Activated CD4-positive, alpha-beta T cell treated with anti-CD3 and anti-CD28 coated beads for 36 hours (primary cell): ENCODE measurements at places on chromosomes 5 and 9.

DNA sequence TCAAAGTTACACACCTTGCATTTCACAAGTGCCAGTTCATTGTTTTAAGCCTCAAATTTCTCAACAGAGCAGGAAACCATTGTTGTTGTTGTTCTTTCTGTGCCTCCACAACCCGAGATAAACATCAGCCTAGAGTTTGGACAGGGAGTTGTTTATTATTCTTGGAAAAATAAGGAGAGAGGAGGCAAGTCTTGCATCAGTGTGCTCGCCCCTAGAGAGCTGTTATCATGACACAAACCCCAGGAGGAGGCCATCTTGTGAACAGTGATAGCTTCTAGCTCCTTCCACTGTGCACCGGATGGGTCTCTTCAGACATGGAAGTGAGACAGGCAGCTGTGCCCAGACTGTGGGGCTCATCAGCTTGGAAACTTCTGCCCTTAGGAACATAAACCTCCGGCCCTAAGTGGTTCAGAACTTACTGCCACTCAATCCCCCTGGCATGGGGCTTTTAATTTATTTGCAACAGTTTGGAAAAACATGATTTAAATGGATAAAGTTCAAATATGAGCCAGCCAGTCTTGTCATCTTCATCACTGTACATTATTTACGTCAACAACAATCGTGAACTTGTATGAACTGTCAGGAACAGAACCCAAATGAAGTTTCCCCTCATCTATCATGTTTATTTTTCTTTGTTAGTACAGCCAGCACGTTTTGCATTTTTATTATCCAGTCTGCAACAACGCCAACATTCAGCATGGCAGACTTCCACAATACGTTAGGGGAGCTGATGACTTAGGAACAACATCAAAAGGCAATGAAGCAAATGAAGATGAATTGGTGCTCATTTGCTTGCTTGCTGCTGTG, 181.7 kb upstream of the S1PR3 start:
- no peak for DNase-seq

DNA sequence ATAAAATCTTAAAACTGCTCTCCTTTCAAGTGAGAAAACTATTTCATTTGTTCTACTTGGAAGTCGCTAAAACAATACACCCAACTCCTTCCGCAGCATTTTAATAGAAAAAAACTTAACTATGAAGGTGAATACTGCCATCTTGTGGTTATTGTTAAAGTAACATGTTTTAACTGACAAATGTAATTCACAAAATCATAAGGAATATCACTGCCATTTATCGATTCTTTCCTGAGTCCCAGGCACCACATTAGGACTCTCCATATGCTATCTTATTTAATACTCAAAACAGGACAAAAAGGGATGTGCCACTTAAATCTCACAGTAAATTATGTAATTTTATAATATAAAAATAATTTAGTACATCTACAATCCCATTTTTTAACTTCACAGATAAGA, 130.5 kb upstream of the ITGA1 start:
- no peak for DNase-seq

DNA sequence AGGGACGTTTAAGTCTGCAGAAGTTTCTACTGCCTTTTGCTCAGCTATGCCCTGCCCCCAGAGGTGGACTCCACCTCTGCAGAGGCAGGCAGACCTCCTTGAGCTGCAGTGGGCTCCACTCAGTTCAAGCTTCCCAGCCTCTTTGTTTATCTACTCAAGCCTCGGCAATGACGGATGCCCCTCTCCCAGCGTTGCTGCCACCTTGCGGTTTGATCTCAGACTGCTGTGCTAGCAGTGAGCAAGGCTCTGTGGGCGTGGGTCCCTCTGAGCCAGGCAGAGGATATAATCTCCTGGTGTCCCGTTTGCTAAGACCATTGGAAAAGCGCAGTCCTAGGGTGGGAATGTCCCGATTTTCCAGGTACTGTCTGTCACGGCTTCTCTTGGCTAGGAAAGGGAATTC, 2188.5 kb upstream of the WWC1 start:
- DNase-seq: no peak

DNA sequence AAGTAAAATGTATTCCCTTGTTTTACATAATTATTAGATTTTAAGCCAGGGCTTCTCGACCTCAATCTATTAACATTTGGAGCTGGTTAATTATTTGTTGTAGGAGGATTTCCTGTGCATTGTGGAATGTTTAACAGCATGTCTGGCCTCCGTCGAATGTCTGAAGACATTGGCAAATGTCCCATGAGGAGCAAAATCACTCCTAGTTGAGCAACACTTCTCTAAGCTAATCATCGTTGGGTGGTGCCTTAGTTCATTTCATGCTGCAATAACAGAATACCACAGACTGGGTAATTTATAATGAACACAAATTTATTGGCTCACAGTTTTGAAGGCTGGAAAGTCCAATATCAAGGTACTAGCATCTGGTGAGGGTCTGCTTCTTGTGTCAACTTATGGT, 13.4 kb upstream of the VPS13A start:
- no peak for DNase-seq

- no peak for DNase-seq
Measured at GRCh38 chr5:150651924-150652671, 9.0 kb upstream of the MYOZ3 start.

GRCh38 chr5:17127743-17128231, 89.6 kb upstream of the BASP1 start:
- no peak for DNase-seq

GRCh38 chr9:37292896-37293295, 129.6 kb upstream of the GRHPR start:
- DNase-seq: no peak

- DNase-seq: peak; percentile 94
Measured at GRCh38 chr9:127903557-127904475, 4.4 kb upstream of the ST6GALNAC6 start.

DNA sequence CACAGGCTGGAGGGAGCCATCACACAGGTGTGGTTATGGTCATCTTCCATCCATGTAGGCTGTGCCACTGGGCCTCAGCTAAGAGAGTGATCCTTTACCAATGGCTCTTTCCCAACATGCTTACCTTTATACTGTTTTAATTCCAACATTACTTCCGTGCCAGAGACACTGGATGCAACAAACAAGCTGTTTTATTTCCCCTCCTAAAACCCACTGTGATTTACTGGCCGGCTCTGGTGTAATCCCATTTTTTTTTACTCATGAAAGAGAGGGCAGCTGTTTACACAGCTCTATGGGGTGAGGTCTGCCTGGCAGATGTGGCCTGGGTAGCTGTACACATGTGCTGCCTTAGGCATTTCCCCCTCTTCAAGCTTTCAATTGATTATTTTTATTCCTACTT, 58.5 kb downstream of the MACROH2A1 start:
- no peak for DNase-seq

GRCh38 chr9:73039271-73040263, 86.7 kb upstream of the ALDH1A1 start:
- no peak for DNase-seq

DNA sequence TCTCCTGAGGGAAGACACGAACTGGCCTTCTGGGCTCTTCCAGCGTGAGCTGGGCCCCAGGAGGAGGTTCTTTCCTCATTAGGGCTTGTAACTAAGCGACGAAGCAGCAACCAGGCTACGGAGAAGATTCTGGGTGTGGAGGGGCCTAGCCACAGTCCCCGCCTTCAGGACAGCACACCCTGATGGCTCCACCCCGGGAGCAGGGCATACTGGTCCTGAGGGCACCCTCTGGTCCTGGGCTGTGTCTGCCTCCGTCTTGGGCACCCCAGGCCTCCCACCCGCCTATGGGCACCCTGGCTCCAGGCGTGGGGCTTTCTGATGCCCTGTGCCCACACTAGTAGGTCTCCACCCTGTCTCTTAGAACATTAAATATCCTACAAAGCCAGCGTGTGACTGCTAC, 136.4 kb downstream of the OLFM1 start:
- DNase-seq: no peak

DNA sequence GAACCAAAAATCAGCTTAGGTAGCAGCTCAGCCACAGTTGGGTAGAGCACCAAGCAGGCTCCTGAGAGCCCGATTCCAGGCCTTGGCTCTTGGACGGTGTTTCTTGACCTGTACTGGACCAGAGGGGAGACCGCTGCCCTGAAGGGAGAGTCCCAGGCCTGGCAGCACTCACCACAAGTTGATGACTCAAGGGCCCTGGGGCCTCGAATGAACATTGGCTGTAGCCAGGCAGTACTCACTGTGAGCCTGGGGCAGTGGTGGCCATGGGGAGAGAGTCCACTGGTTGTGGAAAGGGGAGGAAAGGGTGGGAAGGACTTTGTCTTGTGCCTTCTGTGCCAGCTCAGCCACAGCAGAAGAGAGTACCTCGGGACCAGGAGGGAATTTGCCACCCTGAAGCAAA, 166.1 kb downstream of the EDIL3 start:
- DNase-seq: no peak

- DNase-seq: no peak
Measured at GRCh38 chr9:124351672-124352468, 63.4 kb downstream of the PSMB7 start.

GRCh38 chr5:160956051-160956450, 104.0 kb upstream of the ATP10B start:
- DNase-seq: no peak

DNA sequence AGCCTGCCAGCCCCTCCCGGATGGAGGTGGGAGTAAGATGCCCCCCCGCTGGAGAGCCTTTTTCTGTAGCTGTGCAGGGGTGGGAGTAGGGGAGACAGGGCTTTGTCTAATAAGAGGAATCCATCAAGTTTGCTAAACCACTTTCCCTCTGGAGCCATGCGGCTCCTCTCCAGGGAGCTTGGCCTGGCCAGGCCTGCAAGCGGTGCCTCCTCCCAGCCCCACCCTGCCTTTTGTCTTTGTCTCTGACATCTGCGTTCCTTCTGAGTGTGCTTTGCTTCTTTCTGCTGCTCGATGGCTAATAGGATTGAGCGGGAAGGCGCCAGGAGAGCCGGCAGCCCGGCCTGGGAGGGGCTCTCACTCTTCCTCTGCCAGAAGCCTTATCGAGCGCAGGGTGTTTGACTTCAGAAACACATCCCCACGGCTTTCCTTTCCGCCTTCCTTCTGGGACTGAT, 26.7 kb upstream of the FCN1 start:
- DNase-seq: no peak

GRCh38 chr5:136070486-136071285, 41.9 kb downstream of the TGFBI start:
- no peak for DNase-seq

GRCh38 chr9:128945798-128946501, 1.5 kb downstream of the DOLK start:
- DNase-seq: no peak

GRCh38 chr9:7546261-7546660, 253.3 kb downstream of the DMAC1 start:
- DNase-seq: no peak

GRCh38 chr5:159441441-159441840, 111.2 kb upstream of the IL12B start:
- DNase-seq: no peak

DNA sequence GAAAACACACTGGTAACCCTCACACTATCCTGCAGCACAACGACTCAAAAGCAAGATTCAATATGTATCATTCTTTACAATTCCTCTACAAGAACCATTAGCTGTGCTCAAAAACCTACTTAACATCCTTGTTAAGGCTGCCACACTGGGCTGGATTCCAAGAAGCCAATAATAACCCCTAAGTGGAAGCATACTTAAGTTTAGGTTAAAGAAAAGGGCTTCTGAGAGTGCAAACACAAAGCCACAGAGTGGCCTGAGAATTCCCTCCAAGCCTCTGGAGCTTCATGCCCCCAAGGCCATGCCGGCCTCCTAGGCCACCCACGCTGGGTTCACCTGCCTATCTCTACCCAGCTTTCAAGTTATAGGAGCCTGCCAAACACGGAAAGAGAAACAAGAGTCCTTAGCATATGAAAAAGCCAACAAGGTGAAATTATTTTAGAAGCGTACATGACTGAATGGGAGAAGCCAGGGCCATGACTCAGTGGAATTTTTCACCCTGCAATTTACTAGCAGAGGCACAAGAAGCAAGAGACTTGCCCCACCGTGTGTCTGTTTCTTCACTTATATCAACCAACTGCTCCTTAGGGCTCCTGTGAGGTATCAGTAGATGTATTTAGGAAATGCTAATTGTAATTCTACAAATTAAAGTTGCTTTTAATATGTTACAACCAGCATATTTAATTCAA, 293.0 kb downstream of the SPOCK1 start:
- DNase-seq: no peak

- no peak for DNase-seq
Measured at GRCh38 chr9:78354324-78354973, 57.5 kb downstream of the PSAT1 start.

DNA sequence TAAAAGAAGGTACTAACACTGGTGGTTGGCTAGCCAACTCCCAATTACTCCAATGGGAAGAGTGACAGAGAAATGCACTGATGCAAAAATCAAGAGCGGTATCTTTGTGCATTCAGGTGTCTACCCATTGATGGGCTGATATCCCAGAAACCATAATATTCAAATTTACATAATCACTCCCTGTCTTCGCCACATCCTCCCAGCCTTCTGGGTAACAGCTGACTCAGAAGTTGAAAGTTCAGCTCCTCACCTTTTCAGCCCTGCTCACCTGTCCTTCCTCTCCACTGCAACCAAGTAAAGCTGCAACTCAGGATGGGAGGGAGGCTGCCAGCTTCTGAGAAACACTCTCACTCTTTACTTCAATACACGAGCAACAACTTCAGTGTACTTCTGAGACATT, 6.9 kb downstream of the SUSD1 start:
- DNase-seq: no peak

- peak; percentile 29 for DNase-seq
Measured at GRCh38 chr5:65926893-65927292, 518 bp downstream of the ERBIN start.

- no peak for DNase-seq
Measured at GRCh38 chr9:135794361-135794885, 92.4 kb downstream of the KCNT1 start.

DNA sequence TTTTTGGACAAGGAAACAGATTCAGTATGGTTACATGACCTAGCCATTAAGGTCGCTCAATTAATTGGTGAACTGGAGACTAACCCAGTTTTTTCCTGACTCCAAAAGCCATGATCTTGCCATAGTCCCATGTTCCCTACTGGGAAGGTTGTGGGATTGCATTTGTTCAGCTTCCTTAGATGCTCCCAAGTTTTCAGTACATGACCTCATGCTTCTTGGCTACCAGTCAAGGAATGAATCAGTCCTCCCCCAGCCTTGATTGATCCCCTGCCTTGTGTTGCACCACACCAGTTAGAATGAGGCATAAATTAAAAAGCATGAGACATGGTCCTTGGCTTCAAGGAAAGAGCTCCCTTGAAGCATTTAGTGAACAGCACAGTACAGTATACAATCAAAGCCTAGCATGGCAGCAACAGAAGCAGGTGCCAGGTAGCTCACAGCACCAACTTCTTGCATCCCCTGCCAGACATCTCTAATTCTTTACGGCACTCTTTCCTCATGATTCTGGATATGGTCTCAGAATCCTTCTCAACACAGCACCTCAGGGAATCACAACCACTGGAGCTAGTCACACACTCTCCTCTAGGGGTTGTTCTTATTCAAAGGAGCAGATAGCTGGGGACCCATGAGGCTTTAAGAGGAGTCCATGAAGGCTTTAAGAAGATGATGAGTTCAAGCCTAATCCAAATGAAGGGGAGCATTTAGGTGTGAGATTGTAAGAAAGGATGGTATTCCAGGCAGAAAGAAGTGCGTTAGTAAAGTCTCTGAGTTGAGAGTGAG, 295.5 kb upstream of the CLINT1 start:
- DNase-seq: no peak

- DNase-seq: peak; percentile 51
Measured at GRCh38 chr9:14585730-14586473, 107.3 kb downstream of the ZDHHC21 start.

GRCh38 chr9:37915911-37916470, 12.1 kb upstream of the SLC25A51 start:
- no peak for DNase-seq
